Prostate gland (tissue), 2 donors: ENCODE measurements at places on chromosomes 4 and X. TPM values are rescaled to one million over a fixed set of nuclear protein-coding genes. Genes with fewer than 3 reads are reported as not detected.

ADH7 gene
- total RNA-seq = 0.64 TPM

ERAS gene
- not detected for total RNA-seq

DNA sequence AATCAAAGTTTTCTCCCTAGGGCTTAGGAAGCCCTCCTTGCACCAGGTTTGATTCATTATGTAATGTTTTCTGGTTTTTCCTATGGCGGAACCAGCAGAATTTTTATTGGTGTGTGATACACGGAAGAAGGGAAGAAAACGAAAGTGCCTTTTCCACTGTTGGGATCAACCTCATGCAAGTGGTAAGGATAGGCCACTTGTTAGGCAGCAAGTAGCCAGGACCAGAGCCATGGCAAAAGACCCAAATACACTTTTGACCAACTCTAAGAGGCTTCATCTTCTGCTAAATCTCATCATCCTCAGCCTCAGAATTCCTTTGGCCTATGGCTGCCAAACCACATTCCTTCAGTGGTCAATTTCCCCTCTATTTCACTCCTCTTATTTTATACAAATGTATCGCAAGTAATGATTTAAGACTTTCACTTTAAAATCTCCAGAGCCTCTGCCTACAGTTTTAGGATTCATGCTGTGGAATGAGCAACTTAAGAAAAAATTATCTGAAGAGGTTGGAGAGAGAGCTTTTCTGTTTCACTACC lies 21.2 kb downstream of the PPAT start:
- no peaks in the 10 kb centered on the region for H3K4me1 ChIP-seq
- no peaks in the 10 kb centered on the region for H3K27me3 ChIP-seq
- no peak overlapping the region for H3K27ac ChIP-seq
- H3K4me3 ChIP-seq = no peak overlapping the region
- no peaks in the 10 kb centered on the region for H3K36me3 ChIP-seq
- DNase-seq = no peak

DNA sequence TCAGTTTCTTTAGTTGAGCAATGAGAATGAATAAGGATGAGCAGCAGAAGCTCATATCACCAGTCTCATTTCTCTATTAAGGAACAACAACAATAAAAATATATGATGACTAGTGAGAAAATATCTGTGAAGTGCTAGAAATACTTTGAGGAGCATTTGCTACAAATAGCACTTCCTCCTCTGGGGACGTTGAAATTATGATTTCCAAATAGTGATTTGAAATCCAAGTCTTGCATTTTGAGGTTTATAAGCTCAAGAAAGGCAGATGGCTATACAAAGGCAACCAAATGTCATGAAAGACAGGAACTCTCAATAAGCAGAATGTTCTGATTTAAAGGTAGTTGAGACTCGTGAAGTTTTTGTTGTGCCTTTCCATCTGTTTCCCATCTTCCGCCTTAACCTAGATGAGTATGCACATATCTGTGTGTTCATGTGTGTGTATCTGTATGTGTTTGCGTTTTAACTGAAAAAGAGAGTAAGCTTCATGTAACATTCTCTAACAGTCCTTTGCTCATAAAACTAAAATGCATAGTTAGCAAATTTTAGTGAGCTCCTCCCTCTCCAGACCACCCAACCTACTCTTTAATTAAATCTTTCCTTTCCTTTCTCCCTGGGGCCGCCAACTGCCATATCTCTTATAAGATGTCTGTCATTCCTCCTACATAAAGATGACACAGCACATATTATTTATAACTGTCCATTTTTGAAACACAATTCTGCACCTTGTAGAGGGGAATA lies 222.6 kb upstream of the RASGEF1B start:
- H3K4me3 ChIP-seq = no peak overlapping the region
- H3K27me3 ChIP-seq = no peaks in the 10 kb centered on the region
- DNase-seq = no peak
- H3K36me3 ChIP-seq = no peaks in the 10 kb centered on the region
- no peak overlapping the region for H3K27ac ChIP-seq

GRCh38 chrX:23745786-23746185 lies 2.7 kb upstream of the ACOT9 start:
- no peak overlapping the region for H3K4me3 ChIP-seq
- H3K36me3 ChIP-seq = no peaks in the 10 kb centered on the region
- H3K4me1 ChIP-seq = no peaks in the 10 kb centered on the region
- no peaks in the 10 kb centered on the region for H3K27me3 ChIP-seq

- no peaks in the 10 kb centered on the region for H3K36me3 ChIP-seq
- no peaks in the 10 kb centered on the region for H3K27me3 ChIP-seq
Measured at GRCh38 chrX:25241461-25241860, 225.7 kb upstream of the ARX start.

DNA sequence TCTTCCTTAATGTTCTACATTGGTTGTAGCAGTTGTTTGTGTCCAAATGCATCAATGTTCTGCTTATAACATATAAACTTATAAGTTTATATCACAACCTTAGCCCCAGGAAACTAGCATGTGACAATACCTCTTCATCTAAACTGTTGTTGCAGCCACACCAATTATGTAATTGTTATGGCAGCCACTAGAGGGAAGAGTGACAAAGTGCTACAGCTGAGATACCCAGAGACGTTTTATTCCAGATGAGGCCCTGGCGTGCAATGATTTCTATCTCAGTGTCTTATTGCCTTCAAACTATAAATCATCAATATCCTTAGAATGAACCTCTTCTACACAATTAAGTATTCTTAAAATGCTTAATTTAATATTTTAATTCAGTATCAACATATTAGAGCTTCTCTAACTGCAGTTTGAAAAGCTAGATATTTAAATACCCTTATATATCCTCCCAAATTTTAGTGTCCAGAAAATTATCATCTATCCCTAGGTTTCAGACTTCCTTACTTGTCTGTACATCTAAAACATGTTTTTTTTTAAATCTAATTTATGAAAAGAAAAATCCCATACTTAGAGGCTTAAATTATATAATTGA lies 171.6 kb downstream of the PCDH10 start:
- no peaks in the 10 kb centered on the region for H3K36me3 ChIP-seq
- no peaks in the 10 kb centered on the region for H3K27me3 ChIP-seq
- no peak for DNase-seq
- no peaks in the 10 kb centered on the region for H3K4me1 ChIP-seq

- peaks cover 4% of the 10 kb centered on the region for H3K4me1 ChIP-seq
- H3K36me3 ChIP-seq = no peaks in the 10 kb centered on the region
- no peaks in the 10 kb centered on the region for H3K27me3 ChIP-seq
Measured at GRCh38 chr4:106312377-106312776, 3.6 kb downstream of the TBCK start.

GRCh38 chr4:176011529-176011928 lies 54.1 kb upstream of the WDR17 start:
- H3K27ac ChIP-seq = no peak overlapping the region
- H3K27me3 ChIP-seq = no peaks in the 10 kb centered on the region
- no peaks in the 10 kb centered on the region for H3K36me3 ChIP-seq
- DNase-seq = no peak
- no peak overlapping the region for H3K4me3 ChIP-seq

- no peaks in the 10 kb centered on the region for H3K27me3 ChIP-seq
- H3K27ac ChIP-seq = no peak overlapping the region
- no peaks in the 10 kb centered on the region for H3K36me3 ChIP-seq
- H3K4me3 ChIP-seq = no peak overlapping the region
- no peaks in the 10 kb centered on the region for H3K4me1 ChIP-seq
- no peak for DNase-seq
Measured at GRCh38 chr4:102390438-102390837, 45.2 kb upstream of the SLC39A8 start.

GRCh38 chr4:85431881-85432485 lies 43.0 kb upstream of the ARHGAP24 start:
- no peak overlapping the region for H3K27ac ChIP-seq
- no peaks in the 10 kb centered on the region for H3K4me1 ChIP-seq
- DNase-seq = no peak
- no peaks in the 10 kb centered on the region for H3K36me3 ChIP-seq

DNA sequence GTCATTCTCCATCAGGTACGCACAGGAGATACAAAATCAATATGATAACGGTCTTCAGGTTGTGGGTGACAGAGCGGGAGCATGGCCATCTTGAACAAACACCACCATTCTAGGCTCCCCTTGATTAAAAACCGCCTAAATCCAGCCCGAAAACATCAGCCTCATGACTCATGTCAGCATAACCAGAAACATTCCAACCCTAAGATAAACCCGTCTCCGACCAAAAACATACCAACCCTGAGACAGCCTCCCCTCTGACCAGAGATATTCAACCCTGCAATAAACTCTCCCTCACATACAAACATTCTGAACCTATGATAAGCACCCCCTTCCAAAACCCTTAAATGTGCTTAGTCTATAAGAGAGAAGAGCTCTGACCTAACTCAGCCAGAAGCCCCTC lies 157.9 kb downstream of the DHRSX start:
- H3K27me3 ChIP-seq = no peaks in the 10 kb centered on the region
- no peak overlapping the region for H3K27ac ChIP-seq
- H3K4me1 ChIP-seq = no peaks in the 10 kb centered on the region
- H3K36me3 ChIP-seq = no peaks in the 10 kb centered on the region

GRCh38 chr4:123659730-123660129 lies 263.1 kb downstream of the SPRY1 start:
- DNase-seq = no peak
- no peak overlapping the region for H3K27ac ChIP-seq
- no peaks in the 10 kb centered on the region for H3K36me3 ChIP-seq
- H3K27me3 ChIP-seq = no peaks in the 10 kb centered on the region

DNA sequence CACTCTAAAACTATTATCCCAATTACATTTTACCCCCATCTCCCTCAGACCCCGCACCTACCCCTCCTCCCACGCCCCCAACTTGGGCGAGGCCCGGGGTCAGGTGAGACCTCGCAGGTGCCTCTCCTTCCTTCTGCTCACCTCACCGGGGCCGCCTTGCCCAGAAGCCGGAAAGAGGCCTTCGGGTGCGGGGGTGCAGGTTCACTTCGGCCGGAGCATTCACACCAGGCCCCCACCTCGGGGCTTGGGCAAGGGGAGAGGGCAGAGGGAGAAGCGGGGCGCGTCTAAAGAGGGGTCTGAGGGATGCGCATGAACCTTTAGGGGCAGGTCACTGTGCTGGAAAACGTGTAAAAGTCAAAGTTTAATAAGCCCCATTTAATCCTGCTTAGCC lies 427 bp downstream of the ZNF182 start:
- H3K4me1 ChIP-seq = no peaks in the 10 kb centered on the region
- no peak for DNase-seq
- H3K27me3 ChIP-seq = no peaks in the 10 kb centered on the region
- H3K36me3 ChIP-seq = no peaks in the 10 kb centered on the region
- H3K27ac ChIP-seq = peak overlapping the region; percentile 53
- H3K4me3 ChIP-seq = peak overlapping the region; percentile 49
